ENCODE measurements at places on chromosomes 11 and 22.

- no peak for DNase-seq
Measured at GRCh38 chr11:24496736-24497725, at the start of gene LUZP2. Gene LUZP2 (plus strand): TSS chr11:24497053.

DNA sequence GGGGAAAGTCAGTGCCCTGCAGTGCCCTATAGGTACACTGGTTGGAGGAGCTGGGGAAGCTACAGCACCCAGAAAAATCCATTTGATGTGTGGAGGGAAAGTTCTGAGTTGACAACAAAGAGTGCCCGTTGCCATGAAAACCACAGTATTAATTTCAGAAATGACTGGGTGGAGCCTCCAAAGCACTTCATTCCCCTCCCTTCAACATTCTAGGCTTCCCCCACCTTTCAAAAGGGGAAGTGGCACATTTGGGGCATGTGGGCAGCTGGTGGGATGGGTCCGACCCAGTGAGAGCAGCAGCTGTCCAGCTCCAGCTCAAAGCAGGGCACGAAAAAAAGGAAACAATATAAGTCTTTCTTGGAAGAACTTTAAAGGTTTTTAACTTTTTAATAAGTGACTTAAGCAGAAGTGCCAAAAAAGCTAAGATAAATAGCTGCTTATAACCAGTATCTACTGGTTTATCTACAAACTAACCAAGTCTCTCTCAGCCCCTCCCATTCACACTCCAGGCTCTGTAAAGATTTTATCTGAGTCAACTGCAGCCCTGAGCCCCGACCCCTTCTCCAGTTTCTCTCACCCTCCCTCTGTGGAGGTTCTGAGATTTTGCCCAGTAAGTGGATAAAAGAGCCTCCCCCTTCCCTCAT, 9.0 kb upstream of the AHNAK start:
- peak; percentile 76 for DNase-seq

DNA sequence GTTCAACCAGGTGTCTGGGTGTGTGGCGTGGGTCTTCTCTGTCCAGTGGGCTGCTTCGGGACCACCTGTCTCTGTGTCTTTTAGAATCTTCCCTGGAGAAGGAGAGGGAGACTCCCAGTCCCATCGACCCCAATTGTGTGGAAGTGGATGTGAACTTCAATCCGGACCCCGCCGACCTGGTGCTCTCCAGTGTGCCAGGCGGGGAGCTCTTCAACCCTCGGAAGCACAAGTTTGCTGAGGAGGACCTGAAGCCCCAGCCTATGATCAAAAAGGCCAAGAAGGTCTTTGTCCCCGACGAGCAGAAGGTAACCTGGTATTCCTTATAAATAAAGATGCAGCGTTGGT, 12.2 kb downstream of the TEF start:
- no peak for DNase-seq

DNA sequence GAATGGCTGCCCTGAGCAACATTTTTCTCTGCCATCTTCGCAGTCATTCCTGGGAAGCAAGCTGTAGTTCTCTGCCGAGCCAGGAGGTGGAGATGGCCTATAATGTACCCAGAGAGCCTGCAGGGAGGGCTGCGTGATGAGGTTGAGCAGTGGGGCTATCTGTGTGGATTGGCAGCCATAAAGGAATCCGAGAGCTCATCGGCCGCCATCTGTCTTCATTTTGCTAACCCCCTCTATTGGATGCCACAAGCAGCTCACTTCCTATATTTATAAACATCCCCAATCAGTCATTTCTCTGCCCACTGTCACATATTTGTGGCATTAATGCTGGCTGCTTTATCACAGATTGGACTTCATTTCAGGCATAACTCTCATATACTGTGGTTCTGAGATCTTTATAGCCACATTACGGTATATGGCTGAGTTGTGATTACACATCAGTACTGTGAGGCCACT, 209.5 kb downstream of the NTM start:
- no peak for DNase-seq

DNA sequence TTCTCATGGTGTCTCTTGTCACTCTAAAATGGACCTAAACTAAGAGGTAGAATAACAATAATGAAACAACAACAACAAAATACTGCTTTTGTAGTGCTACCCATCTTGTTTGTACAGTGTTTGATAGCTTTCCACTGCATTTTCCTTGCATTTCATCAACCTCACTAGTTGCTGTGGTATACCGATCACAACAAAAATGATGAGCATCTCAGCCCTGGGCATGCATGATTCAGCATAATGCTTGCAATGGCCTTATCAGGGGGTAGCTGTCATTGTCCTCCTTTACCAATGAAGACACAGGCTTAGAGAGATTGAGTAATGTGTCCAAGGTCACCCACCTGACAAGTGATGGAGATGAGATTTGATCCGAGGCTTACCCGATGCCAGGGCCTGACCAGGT, 682.5 kb downstream of the NTM start:
- DNase-seq = no peak

DNA sequence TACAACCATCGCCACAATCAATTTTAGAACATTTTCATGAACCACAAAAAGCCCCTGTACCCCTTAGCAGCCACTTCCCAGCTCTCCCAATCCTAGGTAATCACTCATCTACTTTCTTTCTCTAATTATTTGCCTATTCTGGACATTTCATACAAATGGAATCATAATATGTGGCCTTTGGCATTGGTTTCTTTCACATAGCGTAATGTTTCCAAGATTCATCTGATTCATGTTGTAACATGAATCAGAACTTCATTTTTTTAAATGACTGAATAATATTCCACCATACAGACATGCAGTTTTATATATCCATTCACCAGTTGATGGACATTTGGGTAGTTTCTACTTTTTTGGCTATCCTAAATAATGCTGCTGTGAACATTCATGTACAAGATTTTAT, 56.2 kb upstream of the RCN1 start:
- no peak for DNase-seq

DNA sequence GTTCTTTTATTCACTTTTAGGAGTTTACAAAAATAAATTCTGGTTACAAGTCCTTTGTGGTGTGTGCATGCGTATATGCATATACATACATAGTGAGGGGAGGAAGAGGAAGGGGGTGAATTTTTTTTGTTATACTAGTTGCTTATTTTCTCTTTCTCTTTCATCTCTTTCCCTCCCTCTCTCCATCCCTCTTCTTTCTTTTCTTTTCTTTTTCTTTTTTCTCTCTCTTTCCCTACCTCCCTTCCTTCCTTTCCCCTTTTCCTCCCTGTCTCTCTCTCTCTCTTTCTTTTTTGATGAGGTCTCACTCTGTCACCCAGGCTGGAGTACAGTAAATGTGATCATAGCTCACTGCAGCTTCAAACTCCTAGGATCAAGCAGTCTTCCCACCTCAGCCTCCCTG, 14.1 kb downstream of the PPP6R2 start:
- DNase-seq = no peak

DNA sequence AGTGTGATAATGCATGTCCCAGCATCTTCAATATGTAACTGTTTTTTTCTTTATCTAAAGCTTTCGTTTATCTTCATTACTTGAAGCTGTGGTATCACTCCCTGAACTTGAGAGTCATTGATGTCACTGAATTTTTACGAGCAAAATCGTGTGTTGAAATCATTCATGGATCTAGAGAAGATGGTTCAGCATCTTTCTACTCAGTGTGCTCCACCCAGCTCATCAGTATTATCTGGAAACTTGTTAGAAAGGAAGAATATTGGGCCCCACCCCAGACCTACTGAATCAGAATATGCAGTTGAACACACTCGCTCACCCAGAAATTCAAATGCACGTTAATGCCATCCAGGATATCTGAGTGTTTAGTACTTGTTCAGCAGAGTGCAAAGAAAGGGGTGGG, 8.3 kb downstream of the CDON start:
- no peak for DNase-seq

DNA sequence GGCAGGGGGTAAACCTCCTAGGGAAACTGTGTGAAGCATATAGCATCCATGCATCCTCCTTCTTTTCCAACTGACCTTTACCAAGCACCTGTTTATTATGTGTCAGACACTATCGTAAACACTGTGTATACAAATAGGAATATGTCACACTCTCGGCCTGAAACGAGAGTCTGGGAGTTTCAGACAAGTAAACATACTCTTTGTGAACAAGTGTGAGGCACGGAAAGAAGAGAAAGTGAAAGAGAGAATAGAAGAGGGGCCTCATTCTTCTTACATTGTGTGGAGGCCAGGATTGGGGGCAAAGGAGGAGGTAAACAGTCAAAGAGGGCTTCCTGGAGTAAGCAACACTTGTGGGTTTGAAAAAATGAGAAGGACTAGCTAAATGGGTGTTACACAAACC, 16.4 kb downstream of the CSNK2A3 start:
- DNase-seq = no peak
